ENCODE measurements at places on chromosomes 7 and 10. TPM values are rescaled to one million over a fixed set of nuclear protein-coding genes. Genes with fewer than 3 reads are reported as not detected.
A peak's percentile ranks its signal among the peaks of the same experiment; 100 is the strongest.

DNA sequence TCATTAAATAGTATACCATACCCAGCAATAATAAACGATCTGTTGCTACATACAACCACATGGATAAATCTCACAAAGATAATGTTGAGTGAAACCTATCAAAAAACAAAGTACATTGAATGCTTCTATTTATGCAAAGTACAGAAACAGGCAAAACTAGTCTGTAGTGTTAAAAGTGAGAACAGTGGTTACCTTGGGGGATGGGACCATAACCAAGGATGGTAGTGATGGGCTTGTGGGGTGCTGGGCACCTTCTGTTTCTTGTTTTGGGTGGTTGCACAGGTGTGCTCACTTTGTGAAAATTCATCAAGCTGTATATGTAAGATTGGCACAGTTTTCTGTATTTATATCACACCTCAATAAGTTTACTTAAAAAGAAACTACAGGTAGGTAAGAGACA, 105.7 kb downstream of the ATE1 start:
- DNase-seq, result no peak
- peaks cover 16% of the 10 kb centered on the region for H3K36me3 ChIP-seq
- peaks cover 22% of the 10 kb centered on the region for H3K4me1 ChIP-seq
- H3K4me3 ChIP-seq, result no peak overlapping the region
- H3K27me3 ChIP-seq, result no peaks in the 10 kb centered on the region

Gene VSTM2A
- 30.7 TPM for total RNA-seq

DNA sequence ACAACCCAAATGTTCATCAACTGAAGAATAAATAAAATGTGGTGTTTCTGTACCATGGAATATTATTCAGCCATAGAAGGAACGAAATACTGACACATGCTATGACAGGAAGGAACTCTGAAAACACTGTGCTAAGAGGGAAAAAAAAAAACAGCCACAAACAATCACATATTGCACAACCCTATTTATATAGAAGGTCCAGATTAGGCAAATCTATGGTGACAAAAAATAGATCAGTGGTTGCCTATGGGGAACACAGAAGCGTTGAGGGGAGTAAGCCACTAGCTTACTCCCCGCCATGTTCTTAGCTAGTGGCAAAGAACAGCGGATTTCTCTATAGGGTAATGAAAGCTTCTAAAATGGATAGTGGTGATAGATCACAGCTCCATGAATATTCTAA, 198.4 kb downstream of the TPST1 start:
- H3K36me3 ChIP-seq, result peaks cover 11% of the 10 kb centered on the region
- no peaks in the 10 kb centered on the region for H3K27me3 ChIP-seq
- DNase-seq, result no peak
- no peak overlapping the region for H3K27ac ChIP-seq
- H3K4me1 ChIP-seq, result no peaks in the 10 kb centered on the region

GRCh38 chr7:83956104-83956503, 238.5 kb downstream of the SEMA3A start:
- peak overlapping the region; percentile 11 for H3K27ac ChIP-seq
- peaks cover 9% of the 10 kb centered on the region for H3K4me1 ChIP-seq
- H3K4me3 ChIP-seq, result no peak overlapping the region
- H3K27me3 ChIP-seq, result no peaks in the 10 kb centered on the region
- DNase-seq, result no peak

Gene PRPS1L1
- not detected for total RNA-seq

Gene SFXN2
- 27.8 TPM for total RNA-seq

DNA sequence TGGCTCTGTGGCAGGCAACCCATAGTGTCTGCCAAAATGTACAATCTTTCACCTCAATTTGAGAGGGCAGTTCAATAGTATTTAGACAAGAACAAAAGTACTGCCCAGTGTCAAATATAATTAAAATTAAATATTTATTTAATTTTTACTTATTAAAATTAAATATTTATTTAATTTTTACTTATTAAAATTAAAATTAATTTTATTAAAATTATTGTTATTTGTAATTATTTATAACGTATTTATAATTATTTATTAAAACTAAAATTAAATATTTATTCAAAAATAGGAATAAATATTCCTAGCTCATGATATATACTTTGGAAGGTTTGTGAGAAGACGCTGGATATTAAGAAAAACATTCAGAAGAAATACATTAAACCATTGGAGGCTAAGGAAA, 93.7 kb upstream of the CAV2 start:
- no peak for DNase-seq
- H3K27ac ChIP-seq, result no peak overlapping the region
- no peaks in the 10 kb centered on the region for H3K36me3 ChIP-seq
- H3K4me1 ChIP-seq, result no peaks in the 10 kb centered on the region

DNA sequence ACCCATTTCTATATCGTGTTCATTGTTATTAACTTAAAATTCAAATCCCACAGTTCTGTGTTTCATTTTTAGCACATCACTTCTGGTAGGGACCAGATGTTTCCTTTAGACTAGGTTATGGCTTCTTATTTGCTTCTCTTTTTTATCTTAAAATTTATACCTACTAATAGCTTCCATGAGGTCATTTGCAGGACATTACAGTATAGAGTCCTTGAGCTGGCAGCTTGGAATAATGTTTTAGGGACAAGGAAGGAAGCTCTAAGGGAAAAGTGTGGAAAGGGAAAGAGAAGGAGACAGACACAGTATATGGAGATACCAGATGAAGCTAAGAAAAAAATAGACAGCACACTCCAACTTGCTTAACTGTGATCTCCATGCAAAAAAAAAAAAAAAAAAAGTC, 48.8 kb upstream of the CD36 start:
- no peak overlapping the region for H3K27ac ChIP-seq
- H3K27me3 ChIP-seq, result no peaks in the 10 kb centered on the region
- no peaks in the 10 kb centered on the region for H3K4me1 ChIP-seq
- no peak overlapping the region for H3K4me3 ChIP-seq
- H3K36me3 ChIP-seq, result no peaks in the 10 kb centered on the region

- H3K27me3 ChIP-seq, result no peaks in the 10 kb centered on the region
- no peak overlapping the region for H3K4me3 ChIP-seq
- DNase-seq, result no peak
- no peak overlapping the region for H3K27ac ChIP-seq
- H3K36me3 ChIP-seq, result peaks cover 17% of the 10 kb centered on the region
Measured at GRCh38 chr10:60917331-60918280, 26.4 kb downstream of the RHOBTB1 start.

Gene TMEM139
- 2.6 TPM for total RNA-seq

DNA sequence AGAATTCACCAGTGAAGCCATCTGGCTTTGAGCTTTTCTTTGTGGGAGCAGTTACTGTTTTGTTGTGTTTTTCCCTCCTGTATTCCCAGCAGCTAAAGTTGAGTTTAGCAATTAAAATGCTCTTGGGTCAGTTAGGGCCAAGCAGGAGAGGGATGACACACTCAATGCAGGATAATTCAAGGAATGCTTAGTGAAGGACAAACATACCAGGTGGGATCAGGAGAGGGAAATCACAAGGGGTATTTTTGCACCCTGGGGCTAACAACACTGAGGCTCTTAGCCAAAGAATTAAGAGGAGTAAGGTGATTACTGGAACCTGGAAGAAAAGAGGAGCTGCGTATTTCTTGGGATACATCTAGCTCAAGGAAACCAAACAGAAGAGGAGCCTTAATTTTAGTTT, 82.4 kb upstream of the KCND2 start:
- H3K36me3 ChIP-seq, result no peaks in the 10 kb centered on the region
- no peak for DNase-seq
- H3K27me3 ChIP-seq, result no peaks in the 10 kb centered on the region
- H3K4me1 ChIP-seq, result no peaks in the 10 kb centered on the region
- H3K4me3 ChIP-seq, result no peak overlapping the region

Gene IGFBP3
- 1,244 TPM for total RNA-seq

Gene PPP1R17
- total RNA-seq, result 4.5 TPM

Gene AKR1C8
- 1.00 TPM for total RNA-seq

Gene C10orf53
- not detected for total RNA-seq
